Activated T-cell treated with anti-CD3 and anti-CD28 coated beads for 24 hours (primary cell): ENCODE measurements at places on chromosomes 11 and 22.

- DNase-seq: no peak
Measured at GRCh38 chr11:93984196-93984567, 37.0 kb upstream of the HEPHL1 start.

- DNase-seq: no peak
Measured at GRCh38 chr11:74283580-74284180, 27.8 kb downstream of the P4HA3 start.

GRCh38 chr11:82246926-82247325, 486.7 kb downstream of the FAM181B start:
- no peak for DNase-seq

GRCh38 chr11:117070016-117070415, 28.2 kb downstream of the SIK3 start:
- no peak for DNase-seq

DNA sequence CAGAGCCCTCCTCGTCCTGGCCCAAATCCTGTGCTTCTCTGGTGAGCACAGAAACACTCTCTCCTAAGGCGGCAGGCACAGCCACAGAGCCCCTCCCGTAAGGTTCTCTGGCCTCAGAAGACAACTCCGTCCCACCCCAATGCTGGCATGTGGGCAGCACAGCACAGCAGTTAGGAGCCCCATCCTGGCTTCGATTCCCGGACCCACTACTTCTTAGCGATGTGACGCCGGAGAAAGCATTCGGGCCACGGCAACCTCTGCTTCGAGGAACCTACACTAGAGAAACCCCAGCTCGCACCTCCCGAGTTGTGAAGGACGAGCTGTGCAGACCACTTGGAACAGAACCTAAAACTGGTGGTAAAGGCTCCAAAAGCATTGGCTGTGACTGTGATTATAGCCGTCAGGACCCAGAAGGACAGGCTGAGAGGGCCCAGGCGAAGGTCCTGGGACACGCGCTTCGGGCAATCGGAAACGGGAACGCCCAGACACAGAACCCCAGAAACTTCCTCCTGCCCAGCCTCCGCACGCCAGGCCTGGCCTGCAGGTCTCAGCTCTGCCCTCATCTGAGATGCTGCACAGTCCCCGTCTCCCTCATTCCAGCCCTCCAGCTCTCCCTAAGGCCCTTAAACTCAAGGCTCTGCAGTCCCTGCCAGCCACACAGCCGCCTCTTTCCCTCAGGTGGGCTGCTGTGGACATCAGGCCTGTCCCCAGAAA, 26.6 kb downstream of the IGSF9B start:
- no peak for DNase-seq

- DNase-seq: no peak
Measured at GRCh38 chr11:20351751-20352262, 11.7 kb upstream of the HTATIP2 start.

DNA sequence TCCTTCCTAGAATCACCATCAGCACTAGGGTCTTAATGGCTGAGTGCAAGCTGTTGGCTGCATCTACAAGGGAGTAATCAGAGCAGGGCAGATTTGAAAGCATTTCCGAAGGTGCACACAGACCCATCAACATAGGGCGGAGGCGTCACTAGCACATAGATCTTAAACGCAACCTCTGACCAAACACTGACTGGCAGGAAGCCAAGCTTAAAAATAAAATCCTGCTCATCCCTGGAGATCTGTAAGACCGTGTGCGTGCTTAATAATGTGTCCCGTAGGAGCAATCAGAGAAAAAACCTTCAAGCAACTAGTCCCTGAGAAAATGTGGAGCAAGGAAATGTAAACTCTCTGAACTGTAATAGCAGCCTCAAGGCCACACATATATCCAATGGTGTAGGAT, 470.5 kb downstream of the ETS1 start:
- DNase-seq: no peak

GRCh38 chr22:46115388-46115678, 35.0 kb upstream of the PPARA start:
- DNase-seq: no peak

DNA sequence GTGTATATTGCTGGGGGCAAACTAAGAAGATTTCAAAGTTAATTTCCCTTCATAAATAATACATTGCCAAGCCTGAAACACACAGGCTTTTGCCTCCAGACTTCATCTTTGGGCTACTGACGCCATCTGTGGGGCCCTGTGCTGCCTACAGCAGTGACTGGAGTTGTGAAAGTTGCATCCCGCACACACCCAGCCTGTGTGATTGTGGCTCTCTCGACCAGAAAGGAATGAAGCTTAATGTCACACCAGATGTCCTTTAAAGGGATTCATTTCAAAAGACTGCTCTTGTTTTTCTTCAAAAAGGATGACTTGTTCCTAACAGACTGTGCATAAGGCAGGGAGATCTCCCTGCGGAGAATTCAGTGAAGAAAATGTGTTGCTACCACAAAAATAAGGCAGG, 210.5 kb downstream of the FAM181B start:
- no peak for DNase-seq

DNA sequence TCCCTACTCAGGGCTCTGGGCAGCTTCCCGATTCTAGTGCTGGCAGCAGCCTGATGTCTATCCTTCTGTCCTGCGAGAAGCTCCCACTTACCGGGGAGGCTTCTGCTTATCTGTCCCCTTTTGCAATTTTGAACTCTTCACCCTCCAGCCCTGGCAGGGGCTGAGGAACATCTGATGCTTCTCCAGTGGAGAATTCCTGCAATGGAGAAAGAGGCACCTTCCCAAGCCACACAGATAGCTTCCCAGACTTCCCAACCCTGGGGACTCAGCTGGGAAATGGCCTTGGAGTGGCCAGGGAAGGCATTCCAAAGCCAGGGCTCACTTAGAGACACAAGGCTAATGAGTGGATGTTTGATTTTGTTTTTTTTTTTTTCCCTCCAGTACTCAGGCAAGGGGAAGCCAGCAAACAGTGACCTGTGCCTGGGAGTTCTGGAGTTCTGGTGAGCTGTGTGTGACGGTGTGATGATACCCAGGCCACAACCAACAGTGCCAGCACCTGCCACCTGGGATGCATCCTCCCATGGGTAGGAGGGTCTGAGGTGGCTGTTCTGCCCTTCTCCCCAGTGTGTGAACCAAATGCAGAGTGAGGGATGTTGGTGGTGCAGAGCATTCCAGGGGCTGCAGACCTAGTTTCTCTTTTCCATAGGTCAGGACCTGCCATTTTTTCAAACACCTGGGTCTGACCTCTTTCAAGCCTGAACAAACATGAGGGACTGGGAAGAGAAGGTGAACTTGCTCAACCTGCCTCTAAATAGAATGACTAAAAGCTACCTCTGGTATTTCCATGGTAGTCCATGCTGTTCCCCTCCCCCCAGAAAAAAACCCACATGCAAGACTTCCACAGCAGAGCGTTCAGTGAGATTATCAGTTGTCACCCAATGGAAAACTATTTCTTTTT, 95.1 kb downstream of the CCDC81 start:
- DNase-seq: no peak
